ENCODE measurements at places on chromosomes 1 and 21.

- DNase-seq, result peak; percentile 37
These were observed 128.7 kb upstream of the DPYD start for GRCh38 chr1:98049370-98050135.

DNA sequence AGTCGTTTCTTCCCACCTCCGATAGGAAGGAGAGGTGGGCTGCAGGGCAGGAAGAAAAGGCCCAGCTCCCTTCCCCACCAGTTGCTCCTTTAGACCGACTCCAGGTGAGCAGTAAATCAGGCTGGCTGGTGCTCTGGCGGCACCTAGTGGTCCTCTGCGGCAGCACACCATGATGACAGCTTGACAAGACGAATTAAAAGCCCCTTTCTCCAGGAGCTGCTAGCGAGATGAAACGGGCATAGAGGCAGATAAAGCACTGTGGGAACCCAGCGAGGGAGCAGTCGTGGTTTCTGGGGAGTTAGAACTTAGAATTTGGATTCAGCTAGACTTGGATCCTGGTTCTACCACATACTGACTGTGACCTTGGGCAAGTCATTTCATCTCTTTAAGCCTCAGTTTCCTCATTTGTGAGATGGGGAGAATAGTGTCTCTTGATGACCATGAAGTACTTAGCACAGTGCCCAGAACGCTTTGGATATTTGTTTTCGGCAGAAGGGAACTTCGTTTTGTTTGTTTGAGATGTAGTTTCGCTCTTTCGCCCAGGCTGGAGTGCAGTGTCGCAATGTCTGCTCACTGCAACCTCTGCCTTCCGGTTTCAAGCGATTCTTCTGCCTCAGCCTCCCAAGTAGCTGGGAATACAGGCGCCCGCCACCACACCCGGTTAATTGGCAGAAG lies 21.8 kb upstream of the COL9A2 start:
- peak; percentile 41 for DNase-seq

DNA sequence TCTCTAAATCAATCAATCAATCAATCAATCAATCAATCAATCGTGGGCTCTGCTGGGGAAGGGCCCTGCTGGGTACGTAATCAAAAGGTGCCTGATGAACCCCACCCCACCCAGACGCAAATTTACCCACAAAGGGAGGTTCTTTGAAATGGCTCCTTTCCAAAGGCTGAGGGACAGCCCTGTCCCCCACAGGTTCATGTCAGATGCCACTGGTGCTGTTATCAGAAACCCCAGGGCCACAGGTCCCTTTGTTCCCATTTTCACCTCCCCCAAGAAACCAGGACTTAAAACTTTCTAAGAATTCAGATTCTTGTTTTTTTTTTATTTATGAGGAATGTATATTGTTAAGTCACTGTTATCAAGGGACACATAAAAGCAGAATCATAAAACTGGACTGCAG lies 14.2 kb downstream of the CHRNB2 start:
- DNase-seq, result no peak

- peak; percentile 22 for DNase-seq
These were observed 99.1 kb downstream of the BEND5 start for GRCh38 chr1:48677306-48678287.

GRCh38 chr1:1179983-1180861 lies 6.5 kb downstream of the TTLL10 start:
- DNase-seq, result no peak

DNA sequence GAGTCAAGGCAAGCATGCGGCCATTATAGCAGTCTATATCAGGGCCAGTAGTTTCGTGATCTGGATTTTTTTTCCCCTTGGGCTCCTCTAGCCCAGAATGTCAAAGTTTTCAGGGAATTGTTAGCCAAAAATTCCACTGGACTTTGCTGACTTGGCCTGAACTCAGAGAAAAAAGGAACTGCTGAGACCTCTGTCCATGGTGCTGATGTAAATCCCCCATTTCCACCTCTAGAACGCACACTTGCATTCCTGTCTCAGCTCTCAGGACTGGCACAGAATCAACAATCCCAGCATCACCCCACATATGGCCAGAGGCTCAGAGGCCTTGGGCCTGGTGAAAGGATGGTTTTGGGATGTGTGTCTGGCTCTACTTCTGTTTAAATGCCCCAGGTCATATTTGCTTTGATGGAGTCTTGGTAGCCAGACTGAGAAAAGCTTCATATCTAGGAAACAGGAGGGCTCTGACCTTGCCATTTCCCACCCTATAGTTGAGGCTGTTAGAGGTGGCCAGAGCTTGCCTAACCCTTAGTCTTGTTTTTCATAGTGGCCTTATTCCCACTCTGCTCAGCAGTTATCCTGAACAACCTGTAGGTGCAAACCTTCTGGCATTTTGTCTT lies 16.9 kb upstream of the EFCAB14 start:
- no peak for DNase-seq

DNA sequence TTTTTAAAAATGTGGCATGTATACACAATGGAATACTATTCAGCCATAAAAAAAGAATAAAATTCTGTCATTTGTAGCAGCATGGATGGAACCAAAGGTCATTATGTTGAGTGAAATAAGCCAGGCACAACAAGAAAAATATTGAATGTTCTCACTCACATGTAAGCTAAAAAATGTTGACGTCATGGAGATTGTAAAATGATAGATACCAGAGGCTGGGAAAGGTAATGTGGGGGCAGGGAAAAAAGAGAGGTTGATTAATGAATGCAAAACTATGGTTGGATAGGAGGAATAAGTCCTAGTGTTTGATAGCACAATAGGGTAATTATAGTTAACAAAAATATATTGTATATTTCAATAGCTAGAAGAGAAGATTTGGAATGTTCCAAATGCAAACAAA lies 89.1 kb upstream of the SLC35F3 start:
- no peak for DNase-seq

DNA sequence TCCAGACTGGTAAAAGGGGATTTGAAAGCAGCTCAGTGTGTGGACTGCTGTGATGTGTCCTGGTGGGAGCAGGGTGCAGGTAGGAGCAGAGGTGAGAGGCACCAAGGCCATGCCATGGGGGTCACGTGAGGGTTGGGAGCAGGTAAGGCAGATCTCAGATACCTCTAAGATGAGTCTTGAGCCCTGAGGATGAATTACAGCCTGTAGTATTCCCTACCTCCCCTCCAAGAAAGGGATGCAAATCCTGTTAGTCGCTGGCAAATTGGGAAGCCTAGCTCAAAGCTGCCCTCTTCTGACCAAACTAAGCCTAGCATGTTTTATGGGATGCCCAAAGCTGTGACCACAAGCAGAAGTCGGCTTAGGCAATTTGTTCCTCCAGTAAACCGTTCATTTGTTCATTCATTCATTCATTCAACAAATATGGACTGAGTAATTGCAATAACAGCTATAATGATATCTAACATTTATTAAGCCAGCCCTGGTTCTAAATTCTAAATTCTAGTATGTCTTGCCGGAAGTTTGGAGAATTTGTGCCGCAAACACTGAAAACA lies 3.9 kb upstream of the NUAK2 start:
- peak; percentile 15 for DNase-seq

- DNase-seq, result no peak
These were observed 32.4 kb downstream of the SLAMF1 start for GRCh38 chr1:160614410-160614809.

DNA sequence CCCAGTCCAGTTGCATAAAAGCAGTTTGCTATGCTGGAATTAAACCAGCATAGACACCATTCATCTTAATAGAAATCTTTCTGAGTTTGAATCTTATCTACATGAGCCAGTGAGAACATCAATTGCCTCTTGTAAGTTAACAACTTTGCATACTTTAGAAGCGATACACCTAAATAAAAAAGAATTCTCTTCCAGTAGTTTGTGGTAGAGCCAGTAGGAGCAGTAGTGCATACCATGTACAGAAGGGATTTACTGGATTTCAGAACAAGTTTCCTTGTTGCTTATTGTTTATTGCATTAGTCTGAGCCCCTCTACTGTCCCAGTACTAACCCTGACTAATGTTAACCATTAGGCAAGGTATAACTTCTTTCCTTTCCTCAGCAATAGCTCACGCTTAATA lies 313.1 kb downstream of the TGFB2 start:
- DNase-seq, result no peak

DNA sequence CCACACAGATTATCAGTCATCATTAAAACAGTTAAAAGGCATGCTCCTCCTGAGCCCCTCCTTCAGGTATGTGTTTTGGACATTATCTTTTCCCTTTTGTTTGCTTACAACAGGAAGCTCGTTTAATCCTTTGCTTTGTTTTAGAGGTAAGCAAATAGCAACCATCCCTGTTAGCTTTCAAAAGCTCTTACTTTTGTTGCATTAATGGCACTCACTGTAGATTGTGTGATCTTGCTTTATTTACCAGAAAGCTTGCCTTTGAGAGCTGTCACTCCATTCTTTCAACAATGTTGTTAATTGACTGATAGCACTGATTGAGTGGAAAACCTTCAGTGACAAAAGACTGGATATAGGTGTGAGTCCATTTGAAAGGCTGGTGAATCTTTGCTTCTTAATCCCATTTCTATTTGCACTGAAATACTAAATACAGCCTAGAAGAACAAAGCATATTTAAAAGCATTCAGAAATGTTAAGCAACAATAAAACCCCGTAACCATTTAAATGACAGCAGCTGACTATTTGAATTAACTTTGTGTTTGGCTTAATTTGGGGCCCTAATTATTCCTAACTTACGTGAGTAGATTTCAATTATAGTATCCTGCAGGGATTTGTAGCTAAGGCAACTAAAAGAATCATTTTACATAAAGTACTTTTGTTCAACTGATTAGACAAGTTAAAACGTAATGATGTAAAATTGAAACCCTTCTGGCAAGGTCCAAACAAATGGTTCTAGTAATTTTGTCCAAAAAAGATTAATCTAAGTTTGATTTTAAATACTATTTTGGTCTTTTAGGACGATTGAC lies 48.3 kb downstream of the ADGRL2 start:
- no peak for DNase-seq

DNA sequence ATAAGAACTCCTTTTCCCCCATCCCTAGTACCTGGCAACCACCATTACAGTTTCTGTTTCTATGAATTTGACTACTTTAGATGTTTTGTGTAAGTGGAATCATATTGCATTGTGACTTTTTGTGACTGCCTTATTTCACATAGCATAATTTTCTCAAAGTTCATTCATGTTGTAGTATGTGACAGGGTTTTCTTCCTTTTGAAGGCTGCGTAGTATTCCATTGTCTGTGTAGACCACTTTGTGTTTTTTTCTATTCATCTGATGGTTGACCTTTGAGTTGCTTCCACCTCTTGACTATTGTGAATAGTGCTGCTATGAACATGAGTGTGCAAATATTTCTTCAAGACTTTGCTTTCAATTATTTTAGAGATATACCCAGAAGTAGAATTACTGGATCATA lies 225.8 kb upstream of the L1TD1 start:
- no peak for DNase-seq

- no peak for DNase-seq
These were observed 78.4 kb upstream of the DNAJC6 start for GRCh38 chr1:65230731-65231481.

- no peak for DNase-seq
These were observed 71.2 kb upstream of the RGL1 start for GRCh38 chr1:183733715-183734114.

- no peak for DNase-seq
These were observed 45.2 kb downstream of the COQ8A start for GRCh38 chr1:226985239-226985838.

- no peak for DNase-seq
These were observed 198.7 kb upstream of the PTBP2 start for GRCh38 chr1:96522927-96523326.

DNA sequence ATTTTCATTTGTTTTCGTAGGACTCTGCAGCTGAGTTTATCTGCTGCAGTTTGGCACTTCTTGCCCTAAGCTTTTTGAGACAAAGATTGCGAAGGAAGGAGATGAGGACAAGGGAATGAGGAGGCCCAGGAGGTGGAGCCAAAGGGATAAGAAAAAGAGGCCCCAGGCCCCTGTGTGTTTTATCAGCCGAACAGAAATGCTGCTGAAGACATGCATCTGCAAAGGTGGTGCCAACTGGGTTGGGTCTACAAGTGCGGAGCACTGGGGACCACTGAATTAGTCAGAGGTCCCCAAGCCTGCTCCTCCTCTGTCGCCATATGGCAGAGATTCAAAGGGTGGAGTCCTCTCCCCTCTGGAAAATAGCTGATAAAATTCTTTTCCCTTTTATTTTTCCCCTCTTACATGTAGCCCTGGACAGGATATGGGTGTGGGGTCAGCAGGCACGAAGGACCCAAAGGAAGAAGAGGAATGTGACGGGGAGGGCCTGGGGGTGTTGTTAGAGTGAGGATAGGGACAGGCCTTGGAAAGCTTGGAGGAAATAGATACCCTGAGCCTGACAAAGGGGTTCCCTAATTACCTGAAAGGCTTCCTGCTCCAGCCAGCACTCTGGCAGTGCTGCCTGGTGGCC lies 2.7 kb downstream of the CD34 start:
- DNase-seq, result no peak
